ENCODE measurements at places on chromosomes 3 and 15.

DNA sequence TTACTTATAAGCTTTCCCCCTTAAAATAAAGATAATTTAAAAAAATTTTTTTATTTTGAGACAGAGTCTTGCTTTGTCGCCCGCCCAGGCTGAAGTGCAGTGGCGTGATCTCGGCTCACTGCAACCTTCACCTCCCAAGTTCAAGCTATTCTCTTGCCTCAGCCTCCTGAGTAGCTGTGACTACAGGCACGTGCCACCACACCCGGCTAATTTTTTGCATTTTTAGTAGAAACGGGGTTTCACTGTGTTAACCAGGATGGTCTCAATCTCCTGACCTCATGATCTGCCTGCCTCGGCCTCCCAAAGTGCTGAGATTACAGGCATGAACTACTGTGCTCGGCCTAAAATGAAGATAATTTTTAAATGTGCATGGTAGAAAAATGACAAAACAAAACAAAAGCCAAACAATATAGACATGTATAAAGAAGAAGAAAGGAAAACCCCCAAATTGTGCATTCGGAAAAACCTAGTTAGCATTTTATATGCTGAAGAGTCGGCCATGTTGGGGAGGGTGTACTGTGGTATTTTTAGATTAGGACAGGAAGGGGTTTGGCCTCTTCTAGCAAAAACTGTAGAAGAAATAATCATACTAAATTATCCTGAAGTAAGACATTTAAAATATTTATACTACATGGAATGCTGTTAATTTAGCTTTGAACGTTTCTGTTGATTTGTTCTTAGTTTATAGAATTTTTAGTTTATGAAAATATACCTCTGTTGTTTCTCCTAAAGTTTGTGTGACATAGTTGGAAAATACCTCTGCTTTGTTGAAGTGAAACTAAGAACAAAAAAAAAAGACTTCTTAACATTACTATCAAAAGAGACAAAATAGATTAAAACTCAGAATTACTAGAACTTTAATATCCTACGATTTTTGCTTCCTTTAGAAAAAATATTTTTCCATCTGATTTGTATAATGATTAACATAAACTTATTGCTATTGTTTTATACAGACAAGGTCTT lies 7.4 kb downstream of the APPL1 start:
- no peak for DNase-seq

DNA sequence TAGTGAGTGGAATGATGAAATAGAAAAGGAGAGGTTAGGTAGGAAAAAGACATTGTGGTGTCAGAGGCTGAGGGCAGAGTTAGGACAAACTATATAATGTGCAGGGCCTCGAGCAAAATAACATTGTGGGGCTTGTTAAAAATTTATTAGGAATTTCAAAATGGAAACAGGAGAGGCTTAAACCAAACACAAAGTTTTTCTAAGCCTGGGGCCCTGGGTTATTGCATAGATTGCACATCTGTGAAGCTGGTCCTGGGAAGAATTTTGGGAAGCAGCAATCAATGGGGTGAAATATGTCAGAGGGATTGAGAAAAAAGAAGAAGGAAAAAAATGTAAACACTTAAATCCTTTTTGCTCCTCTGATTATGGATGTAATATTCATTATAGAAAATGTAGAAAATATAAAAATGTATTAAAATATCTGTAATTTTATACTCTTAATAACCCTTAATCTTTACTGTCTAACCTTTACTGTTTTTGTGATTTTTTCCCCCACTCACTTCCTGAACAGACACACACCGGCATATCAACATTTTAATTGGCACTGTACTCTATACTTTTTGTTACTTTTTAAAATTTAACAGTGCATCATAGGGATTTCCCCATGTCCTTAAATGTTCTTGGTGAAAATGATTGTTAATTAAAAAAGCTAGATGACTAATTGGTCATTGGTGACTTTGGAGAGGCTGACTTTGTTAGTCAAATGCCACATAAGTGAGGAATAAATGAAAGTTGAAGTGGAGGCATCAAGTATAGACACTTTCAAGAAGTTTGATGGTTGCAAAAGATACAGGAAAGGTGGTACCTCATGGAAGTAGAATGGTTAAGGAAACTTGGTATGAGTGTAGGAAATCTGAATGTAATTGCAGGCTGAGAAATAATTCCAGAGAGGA lies 183.4 kb downstream of the NFKBIZ start:
- DNase-seq = no peak

GRCh38 chr3:76826861-76827260 lies 213.0 kb upstream of the ROBO2 start:
- no peak for DNase-seq

DNA sequence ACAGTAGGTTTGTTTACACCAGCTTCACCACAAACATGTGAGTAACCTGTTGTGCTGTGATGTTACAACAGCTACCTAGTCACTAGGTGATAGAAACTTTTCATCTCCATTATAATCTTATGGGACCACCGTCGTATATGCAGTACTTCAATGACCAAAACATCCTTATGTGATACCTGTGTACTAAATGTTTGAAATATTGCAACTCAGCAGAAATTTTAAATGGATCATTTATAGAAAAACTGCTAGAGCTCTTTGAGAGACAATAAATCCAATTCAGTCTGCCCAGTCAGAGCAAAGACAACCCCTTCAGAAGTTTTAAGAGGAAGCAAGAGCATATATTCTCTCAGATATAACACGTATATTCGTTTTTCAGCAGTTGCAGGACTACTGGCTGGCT lies 73.4 kb downstream of the THBS1 start:
- DNase-seq = no peak

DNA sequence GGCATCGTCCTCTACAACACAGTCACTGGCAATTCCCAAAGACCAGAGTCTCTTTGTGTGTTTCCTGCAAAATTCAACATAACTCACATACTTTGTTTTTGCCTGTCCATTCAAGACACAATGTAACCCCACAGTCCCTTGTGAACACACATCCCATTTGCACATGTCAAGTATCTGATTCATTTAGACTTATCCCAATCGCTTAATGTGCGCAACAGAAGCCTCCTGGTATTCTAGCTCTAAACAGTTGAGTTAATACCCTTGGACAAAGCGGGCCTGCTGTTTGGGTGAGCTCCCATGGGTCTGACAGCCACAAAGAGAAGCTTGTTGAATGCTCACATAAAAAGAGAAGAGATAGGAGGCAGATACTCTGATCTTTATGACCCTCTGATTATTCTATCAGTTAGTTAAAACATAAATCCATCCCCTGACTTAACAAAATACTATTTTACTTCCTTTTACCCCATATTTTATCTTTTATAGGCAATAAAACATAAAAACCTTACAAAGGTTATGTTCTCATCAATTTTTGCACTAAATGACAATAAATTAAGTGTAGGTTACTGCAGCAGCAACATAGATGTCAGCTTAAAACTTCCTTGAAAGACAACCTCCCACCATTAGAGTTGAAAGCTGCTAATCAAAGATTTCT lies 79.4 kb downstream of the ANXA2 start:
- no peak for DNase-seq

Measured in activated T-cell treated with anti-CD3 and anti-CD28 coated beads, Interleukin-2, amount 50 U/mL, for 24 hours (primary cell).